Sciatic nerve (tissue), 2 donors: ENCODE measurements at places on chromosomes 12 and 14. TPM values are rescaled to one million over a fixed set of nuclear protein-coding genes. Genes with fewer than 3 reads are reported as not detected.

Gene FAIM2
- total RNA-seq, result 107 TPM

Gene VRK1
- total RNA-seq, result 14.5 TPM

Gene FAM90A1
- not detected for total RNA-seq

GRCh38 chr12:90682398-90682797 lies 272.6 kb downstream of the CCER1 start:
- DNase-seq, result no peak

DNA sequence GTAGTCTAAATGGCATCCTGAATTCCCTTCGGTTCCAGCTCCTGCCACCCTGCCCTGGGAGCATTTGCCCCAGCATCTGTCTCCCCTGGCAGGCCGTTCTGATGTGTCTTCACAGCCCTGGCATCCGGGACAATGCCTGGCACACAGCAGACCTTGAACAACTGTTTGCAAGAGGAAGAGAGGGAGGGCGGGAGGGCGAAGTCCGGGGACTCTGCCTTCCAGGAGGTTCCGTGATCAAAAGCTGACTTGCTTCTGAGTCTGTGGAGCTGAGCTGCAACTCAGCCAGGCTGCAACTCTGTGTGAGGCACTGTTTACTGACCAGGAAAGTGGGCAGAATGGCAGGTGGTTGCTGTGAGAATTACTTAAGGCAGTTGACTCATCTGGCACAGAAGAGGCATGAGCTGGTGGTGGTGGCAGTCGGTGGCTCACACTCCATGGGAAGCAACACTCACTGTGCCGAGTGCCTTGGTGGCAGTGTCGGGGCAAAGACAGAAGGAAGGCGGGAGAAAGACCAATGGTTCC lies 61.1 kb upstream of the DLK1 start:
- DNase-seq, result no peak

GRCh38 chr12:42762395-42762925 lies 172.9 kb upstream of the PRICKLE1 start:
- no peak for DNase-seq
